ENCODE measurements at places on chromosomes 3 and 15. TPM values are rescaled to one million over a fixed set of nuclear protein-coding genes. Genes with fewer than 3 reads are reported as not detected.

- DNase-seq, result no peak
These were observed 3.4 kb downstream of the IL20RB start for GRCh38 chr3:136960838-136961836.

DNA sequence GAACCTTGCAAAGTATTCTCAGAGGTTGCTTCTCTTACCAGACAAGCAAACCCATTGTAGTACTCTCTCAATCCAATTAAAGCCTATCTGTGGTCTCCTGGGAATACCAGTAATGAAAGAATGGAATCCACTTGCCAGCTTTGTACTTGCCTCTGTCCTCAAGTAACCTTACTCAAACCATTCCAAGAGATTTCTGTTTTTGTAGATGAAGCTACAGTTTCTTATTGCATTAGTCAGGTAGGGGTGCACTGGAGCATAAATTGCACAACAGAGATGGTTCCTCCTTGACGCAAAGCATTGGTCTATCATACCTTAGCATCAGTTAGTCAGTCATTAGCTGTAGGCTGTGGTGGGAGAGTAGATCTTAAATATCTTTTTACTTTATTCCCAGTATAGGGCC lies 52.9 kb downstream of the BTLA start:
- no peak for DNase-seq

The MEGF11 gene
- total RNA-seq, result not detected

DNA sequence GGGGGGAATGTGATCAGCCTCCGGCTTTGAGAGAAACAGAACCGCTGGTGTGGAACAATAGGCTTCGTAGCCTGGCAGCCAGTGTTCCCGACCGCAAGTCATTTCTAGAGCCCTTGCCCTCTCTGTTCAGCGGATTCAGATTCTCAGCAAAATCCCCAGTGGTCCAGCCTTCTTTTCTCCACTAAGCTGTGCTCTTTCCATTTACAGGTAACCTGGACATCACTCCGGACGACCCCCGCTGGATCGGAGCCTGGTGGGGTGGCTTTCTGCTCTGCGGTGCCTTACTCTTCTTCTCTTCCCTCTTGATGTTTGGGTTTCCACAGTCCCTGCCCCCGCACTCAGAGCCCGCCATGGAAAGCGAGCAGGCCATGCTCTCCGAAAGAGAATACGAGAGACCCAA lies 250.6 kb downstream of the SLCO3A1 start:
- no peak for DNase-seq

The CAMK2N2 gene
- not detected for total RNA-seq

All from sigmoid colon (tissue), 7 donors.